Fibroblast of skin of scalp (primary cell): ENCODE measurements at places on chromosomes 4 and X.

DNA sequence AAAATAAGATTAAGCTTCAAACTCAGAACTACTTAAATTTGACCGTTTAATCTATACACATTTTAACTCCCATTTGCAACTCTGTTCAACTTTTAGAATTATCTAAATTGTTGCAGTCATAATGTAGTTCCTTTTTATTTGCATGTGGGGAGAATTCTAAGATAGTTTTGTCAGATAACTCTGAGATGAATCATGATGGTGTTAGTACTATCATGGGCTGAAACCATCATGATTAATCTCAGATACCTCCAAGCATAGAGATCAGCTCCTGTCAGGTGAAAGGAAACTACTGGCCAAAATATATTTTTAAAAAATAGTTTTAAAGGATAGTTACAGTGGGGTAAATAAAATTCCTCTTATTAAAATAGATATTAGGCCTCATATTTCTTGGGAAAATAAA lies 39.0 kb downstream of the FBXO8 start:
- no peak for DNase-seq

DNA sequence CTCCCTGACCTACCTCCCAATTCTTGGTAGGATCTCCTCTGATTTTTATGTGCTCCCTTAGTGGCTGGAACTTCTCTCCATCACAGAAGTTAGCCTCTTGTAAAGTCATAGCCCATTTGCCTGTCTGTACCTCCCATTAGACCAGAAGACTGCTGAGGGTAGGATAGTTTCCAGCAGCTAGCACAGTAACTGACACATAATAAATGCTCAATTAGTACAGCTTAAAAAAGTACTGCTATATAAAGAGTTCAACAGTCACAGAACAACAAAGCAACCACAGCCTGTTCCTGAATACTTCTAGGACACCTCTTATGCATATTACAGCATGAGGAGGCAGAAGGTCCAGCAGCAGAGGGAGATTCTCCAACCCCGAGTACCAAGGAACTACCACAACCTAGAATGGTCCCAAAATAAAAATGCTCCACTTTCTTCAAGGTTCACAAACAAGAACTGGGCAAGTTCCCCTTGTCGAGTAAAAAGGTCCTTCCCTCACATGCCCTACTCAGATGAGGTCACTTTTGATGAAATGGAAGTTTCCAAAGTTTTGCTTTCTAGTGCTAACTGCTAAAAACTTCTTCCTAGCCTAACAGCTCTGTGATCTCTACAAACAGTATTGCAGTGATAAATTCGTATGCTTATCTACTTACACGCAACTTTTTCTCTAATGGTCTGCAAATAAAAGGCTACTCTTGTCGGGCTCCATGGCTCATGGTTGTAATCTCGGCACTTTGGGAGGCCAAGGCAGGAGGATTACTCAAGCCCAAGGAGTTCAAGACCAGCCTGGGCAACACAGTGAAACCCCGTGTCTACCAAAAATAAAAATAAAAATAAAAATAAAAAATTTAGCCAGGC lies 12.8 kb downstream of the MECP2 start:
- no peak for DNase-seq

DNA sequence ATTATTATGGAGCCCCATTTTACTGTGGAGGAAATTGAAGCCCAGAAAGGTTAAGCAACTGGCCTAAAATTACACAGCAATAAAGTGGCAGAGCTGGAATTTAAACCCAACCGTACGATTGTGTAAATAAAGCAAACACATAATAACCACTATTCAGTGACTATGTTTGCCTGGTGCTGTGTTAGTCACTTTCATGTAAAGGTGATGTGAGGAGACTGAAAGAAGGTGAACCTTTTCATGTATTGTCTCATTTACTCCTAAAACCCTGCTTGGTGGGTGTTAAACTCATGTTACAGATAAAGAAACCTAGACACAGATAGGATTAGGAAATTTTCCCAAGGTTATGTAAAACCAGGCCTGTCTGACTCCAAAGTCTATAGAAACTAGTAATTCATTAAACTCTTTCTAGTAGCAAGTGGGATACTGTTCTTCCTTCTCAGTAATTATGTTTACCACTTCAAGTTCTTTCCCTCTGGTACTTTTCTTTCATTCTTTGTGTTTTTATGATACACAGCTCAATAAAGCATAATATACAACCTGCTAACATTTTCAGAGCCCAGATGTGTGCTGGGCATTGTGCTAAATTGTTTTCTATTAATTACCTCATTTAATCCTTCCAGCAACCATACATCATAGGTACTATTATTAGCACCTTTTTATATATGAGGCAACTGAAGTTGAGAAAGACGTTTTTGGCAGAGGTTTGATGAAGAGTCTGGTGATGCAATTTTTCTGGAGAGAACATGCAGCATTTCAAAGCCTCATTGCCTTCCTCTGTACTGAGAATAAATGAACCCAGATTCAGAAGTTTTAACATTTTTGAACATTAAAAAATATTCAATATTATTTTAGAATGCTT lies 202.7 kb downstream of the SPRY1 start:
- peak; percentile 12 for DNase-seq

DNA sequence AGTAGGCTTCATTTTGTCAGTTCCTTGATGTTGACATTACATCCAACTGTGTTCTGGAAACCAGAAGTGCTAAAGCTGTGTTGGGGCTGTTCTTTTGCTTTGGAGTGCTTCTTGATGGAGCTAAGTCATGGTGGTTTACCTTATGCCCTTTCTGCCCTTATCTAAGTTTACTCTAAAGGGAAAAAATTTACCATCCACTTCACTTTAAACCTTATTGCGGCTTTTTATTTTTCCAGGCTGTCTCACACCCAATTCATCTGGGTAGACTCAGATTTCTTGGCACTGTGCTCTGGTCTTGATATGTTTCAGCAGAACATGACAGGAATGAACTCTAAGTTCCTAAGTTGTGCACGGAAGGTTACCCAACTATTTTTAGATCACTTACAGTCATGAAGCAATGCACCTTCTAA lies 104.7 kb upstream of the TTC29 start:
- peak; percentile 41 for DNase-seq

- DNase-seq: no peak
Observed at GRCh38 chr4:88993246-88993645, 63.7 kb downstream of the FAM13A start.

- no peak for DNase-seq
Observed at GRCh38 chr4:37562592-37562991, 123.6 kb downstream of the RELL1 start.

GRCh38 chr4:40357738-40358137 lies 22.6 kb downstream of the CHRNA9 start:
- peak; percentile 26 for DNase-seq

DNA sequence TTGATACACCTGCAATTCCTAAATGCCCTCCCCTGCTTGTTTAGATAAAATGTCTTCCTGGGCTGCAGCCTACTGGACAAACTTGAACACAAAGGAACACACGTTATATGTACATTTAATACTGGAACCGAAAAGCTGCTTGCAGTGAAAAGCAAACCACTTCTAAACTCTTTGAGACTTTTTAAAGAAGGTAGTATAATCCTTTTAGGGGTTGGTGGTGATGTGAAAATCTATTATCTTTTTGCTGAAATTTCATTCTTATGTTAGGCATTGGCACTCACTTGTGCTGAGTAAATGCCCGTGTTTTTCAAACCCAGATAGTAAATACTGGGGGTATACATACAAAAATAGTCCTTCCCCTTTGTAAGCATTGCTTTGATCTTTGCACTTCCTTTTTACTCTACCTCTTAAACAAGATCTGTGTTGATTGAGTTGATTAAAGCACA lies 2.2 kb downstream of the NFKB1 start:
- no peak for DNase-seq
